ENCODE measurements at places on chromosomes 3 and 15.
A peak's percentile ranks its signal among the peaks of the same experiment; 100 is the strongest.

- DNase-seq: no peak
These were observed 168.1 kb downstream of the XXYLT1 start for GRCh38 chr3:195102609-195103467.

DNA sequence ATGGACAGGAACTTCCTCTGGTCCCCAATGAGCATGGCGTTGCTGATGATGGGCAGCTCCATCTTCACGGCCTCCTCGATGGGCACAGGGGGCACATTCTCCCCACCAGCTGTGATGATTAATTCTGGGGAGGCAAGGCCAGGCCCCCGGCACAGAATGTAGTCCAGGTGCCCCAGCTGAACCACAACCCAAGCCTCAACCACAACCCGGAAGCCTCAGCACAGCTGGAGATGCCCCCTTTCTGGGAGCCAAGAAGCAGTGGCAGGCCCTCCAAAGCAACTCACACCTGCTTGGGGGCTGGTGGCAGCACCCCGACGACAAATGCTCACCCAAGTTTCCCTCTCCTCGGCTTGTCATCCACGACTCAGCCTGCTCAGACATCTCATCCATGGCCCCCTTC lies 25.2 kb downstream of the IDH3A start:
- no peak for DNase-seq

DNA sequence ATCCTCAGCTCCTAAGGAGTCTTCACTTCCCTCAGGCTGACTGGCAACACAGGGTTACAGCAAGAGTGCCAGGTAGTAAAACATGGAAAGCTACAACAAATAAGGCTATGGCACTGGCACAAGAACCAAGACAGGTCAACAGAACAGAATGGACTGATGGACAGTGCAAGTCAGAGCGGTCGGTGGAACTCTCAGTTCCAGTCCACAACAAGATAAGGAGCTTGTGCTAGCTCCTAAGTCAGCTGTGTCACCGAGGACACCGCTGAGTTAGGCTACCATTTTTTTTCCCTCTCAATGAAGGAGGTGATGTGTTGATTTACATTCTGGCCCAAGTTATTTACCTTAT lies 55.9 kb upstream of the LIMD1 start:
- no peak for DNase-seq

DNA sequence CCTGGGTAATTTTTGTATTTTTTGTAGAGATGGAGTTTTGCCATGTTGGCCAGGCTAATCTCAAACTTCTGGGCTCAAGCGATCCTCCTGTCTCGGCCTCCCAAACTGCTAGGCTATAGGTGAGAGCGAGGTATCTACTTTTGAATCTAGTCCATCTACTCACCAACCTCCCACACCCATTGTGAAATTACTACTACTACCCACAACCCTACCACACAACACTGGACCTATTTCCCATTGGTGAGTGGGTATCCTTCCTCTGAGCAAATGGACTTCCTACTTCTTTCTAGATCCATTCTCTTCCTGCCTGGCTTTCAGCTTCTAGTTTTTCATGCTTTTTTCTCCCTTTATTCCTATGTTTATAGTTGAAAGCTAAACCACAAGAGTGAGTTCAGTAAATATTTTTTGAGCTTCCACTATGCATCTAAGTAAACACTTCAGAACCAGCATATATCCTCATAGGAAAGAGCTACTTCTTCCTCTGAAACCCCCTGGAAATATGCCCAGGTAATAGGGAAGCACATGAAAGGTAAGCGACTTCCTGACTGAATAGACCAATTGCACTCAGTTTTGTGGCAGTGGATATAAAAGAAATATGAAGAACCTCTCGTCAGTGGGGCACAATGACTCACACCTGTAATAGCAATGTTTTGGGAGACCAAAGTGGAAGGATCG lies 39.1 kb downstream of the MYO1E start:
- no peak for DNase-seq

- DNase-seq: no peak
These were observed 362.1 kb downstream of the LRRC3B start for GRCh38 chr3:26984416-26985390.

GRCh38 chr3:157810924-157811718 lies 295.1 kb downstream of the SHOX2 start:
- DNase-seq: no peak

DNA sequence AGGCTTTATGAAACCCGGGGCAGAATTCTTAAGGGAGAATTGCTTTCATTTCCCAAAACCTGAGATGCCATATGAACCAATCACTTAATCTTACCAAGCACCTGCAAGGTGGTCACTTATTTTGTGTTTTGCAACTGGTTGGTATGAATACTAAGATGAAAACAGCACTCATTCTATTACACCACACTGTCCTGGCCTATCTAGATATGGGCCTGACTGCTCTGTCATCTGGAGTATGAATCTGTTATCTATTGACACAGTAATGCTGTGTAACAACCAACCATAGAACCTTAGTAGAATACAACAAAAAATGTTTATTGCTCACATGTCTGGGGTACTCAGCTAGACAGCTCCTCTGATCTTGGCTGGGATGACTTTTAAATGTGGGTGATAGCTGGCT lies 74.8 kb downstream of the TMEM266 start:
- no peak for DNase-seq

GRCh38 chr15:68312701-68313204 lies 35.2 kb downstream of the FEM1B start:
- DNase-seq: no peak

- no peak for DNase-seq
These were observed 214.0 kb downstream of the SATB1 start for GRCh38 chr3:18211116-18211515.

DNA sequence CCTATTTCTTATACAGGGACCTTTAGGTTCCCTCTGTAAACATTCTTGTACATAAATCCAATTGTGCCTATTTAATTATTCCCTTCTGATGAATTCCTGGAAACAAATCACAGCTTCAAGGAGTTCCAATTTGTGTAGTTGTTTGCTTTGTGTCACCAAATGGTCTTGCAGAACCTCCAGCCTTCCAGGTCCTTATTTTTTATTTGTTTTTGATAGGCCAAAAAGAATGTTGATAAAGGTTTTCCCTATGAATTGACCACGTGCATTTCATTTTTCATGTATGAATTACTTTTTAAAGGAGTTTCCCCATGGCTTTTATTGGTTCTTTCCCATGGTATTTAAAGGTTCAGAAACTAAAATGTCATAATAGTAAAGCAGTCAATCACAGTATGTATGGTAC lies 243.0 kb downstream of the NAALADL2 start:
- no peak for DNase-seq

- no peak for DNase-seq
These were observed 182.5 kb downstream of the FOXP1 start for GRCh38 chr3:71400986-71401451.

DNA sequence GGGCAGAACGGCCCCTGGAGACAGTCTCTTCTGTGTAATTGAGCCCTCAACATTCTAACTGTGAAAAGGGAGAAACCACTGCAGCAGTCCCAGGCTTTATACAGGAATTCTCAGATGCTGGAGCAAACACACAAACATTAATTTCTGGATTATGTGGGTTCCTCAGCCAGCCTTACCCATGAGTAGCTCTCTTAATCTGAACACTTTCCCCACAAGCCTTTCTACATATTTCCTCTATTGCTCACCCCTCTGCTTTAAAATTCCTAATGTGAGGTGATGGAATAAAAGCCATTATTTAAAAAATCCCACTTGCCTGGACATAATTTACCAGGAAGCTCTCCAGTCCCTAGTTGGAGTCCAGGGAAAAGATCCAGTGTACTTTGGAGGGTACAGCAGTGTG lies 139.0 kb downstream of the CTNNB1 start:
- DNase-seq: no peak

- no peak for DNase-seq
These were observed 249.6 kb upstream of the ROBO1 start for GRCh38 chr3:80017369-80017768.

- DNase-seq: no peak
These were observed 6.4 kb upstream of the ISL2 start for GRCh38 chr15:76330080-76330680.

GRCh38 chr3:72891053-72891855 lies 3.4 kb downstream of the GXYLT2 start:
- no peak for DNase-seq

- peak; percentile 73 for DNase-seq
These were observed 19.0 kb downstream of the FAN1 start for GRCh38 chr15:30922480-30923311.

GRCh38 chr3:65507437-65507836 lies 531.3 kb downstream of the MAGI1 start:
- no peak for DNase-seq

DNA sequence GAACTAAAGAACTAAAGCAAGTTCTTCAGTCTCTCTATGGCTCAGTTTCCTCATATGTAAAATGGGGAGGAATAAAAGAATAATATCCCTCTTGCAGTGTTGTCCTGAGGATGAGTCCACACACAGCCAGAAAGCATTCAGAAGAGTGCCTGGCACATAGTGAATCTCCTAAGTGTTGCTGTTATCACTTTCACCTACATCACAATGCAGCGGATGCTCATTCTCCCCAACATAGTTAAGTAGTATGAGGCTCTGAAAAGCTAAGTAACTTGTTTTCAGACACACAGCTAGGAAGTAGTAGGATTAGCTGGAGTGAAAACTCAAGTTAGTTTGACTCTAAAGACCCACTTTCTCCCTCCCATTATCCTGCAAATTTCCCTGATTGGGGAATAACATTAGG lies 9.1 kb upstream of the USP3 start:
- DNase-seq: no peak

- no peak for DNase-seq
These were observed 13.0 kb downstream of the GUCA1C start for GRCh38 chr3:108940568-108941263.

GRCh38 chr15:28098360-28098765 lies 752 bp downstream of the OCA2 start:
- no peak for DNase-seq

GRCh38 chr3:36890261-36890660 lies 54.6 kb downstream of the TRANK1 start:
- DNase-seq: no peak

DNA sequence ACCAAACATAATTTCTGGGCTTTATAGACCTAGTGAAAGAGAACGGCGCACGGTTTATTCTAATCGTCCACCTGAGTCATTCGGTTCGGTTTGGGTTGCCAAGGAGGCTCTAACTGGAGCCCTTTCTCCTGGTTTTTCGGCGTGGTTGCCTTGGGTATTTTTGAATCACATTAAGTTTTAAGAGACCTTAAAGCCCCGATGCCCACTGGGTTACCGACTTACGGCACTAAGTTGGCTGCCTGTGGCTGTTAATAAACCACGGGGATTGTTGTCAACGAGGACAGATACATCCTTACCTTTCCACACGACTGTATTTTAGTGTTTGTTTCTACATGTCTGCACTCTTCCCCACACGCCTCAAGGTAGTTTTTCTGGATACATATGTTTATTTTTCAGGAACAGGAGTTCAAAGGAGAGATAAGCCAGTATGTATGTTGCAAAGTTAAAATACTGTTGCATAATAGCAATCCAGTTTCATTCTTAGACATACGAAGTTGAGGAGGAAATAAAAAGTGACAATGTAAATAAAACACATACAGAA lies 1.2 kb upstream of the ANP32A start:
- no peak for DNase-seq

GRCh38 chr3:135260025-135260424 lies 465.0 kb downstream of the EPHB1 start:
- no peak for DNase-seq

DNA sequence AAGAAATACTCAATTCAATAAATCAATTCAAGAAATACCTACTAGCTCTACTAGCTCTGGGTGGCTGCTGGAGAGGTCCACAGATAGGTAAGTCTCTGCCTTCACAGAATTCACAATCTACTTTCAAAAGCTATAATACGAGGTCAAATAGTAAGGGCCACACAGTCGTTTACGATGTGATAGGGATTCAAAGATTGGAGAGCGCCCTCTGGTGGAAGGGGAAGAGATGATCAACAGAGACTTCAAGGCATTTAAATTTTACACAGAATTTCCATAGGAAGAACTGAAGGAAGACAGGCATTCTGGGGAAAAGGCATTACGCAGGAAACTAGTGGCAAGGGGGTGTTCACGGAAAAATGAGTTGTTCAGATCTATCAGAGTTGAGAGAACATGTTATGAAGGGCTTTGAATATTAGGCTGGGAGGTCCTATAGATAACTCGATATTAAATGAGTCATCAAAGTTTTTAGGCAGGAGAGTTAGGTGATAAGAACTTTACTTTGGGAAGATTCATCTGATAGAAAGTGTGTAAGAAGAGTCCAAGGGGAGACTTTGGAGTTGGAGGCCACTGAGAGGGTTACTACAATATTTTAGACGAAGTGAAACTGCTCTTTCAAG lies 128.8 kb downstream of the FRMD5 start:
- peak; percentile 54 for DNase-seq

GRCh38 chr3:73536336-73536895 lies 88.3 kb downstream of the PDZRN3 start:
- no peak for DNase-seq

GRCh38 chr3:141052201-141053069 lies 1.3 kb downstream of the SPSB4 start:
- DNase-seq: no peak

- DNase-seq: no peak
These were observed 3.6 kb downstream of the STIMATE start for GRCh38 chr3:52893723-52894122.

- no peak for DNase-seq
These were observed 47.8 kb downstream of the GPD1L start for GRCh38 chr3:32154205-32154579.

GRCh38 chr15:29270976-29271375 lies 1.4 kb upstream of the NSMCE3 start:
- no peak for DNase-seq

DNA sequence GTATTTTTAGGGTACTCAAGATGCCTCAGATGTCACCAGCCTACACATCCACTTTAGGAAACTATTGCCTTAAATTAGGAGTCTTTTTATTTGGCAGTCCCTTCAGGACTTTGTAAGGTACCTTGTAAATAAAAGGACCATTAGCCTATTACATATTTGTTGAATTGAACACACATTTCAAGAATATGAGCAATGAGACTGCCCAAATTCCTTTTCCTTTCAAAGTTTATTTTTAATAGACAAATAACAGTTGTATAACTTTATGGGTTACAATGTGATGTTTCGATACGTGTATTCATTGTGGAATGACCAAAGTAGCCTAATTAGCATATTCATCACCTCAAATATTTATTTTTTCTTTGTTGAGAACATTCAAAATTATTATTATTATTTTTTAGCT lies 176.7 kb upstream of the PDZRN3 start:
- DNase-seq: no peak

GRCh38 chr15:64017082-64017588 lies 29.1 kb downstream of the DAPK2 start:
- no peak for DNase-seq

GRCh38 chr3:189307963-189308362 lies 136.2 kb downstream of the TPRG1 start:
- DNase-seq: no peak

DNA sequence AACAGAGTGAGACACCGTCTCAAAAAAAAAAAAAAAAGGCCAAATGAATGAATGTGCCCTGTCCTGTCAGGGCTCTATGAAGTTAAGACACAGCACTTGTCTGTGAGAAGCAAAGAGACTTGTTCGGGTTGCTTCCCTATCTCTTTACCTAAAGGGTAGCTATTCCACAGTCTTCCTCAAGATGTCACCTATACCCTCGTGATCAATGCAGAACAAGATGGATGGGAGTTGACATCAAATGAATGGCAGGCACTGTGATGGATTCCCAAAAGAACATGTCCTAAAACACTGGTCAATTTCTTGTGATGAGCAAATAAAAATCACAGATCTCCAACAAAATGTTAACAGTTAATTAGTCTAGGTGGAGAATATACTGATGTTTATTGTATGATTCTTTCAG lies 9.5 kb downstream of the TADA3 start:
- no peak for DNase-seq

- DNase-seq: no peak
These were observed 74.1 kb downstream of the CHL1 start for GRCh38 chr3:270688-271087.

GRCh38 chr3:111521891-111522290 lies 20.1 kb upstream of the CD96 start:
- DNase-seq: no peak
